ENCODE measurements at places on chromosomes 6 and 20. TPM values are rescaled to one million over a fixed set of nuclear protein-coding genes. Genes with fewer than 3 reads are reported as not detected.
A peak's percentile ranks its signal among the peaks of the same experiment; 100 is the strongest.

DNA sequence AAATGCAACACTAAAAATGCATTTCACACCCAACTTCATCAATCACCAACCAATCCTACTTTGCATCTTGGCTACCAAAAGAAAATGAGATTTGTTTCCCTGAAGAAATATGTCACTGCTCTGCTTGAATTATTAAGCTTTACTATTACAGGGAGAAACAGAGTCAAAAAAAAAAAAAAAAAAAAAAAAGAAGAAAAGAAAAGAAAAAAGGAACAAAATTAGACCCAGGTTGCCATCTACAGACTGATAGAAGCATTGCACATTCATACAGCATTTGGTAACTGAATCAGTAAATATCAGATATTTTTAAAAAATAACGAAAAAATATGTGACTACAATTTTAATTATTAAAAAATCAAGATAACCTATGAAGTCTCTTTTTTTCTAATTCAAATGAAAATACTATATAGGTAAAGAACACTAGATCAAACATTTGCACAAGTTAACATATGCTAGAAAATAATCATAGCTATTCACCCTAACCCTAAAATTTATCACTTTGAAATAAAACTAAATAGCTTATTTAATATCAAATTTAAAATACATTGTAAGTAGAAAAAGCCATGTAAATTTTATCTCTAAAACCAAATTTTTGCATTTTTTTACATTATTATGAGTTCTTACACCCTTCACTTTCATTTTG is 83.3 kb downstream of the DCDC2 start:
- no peak overlapping the region for H3K4me3 ChIP-seq
- DNase-seq, result peak; percentile 26
- peaks cover 4% of the 10 kb centered on the region for H3K4me1 ChIP-seq
- no peaks in the 10 kb centered on the region for H3K36me3 ChIP-seq
- H3K27ac ChIP-seq, result no peak overlapping the region
- H3K27me3 ChIP-seq, result no peaks in the 10 kb centered on the region

- H3K27ac ChIP-seq, result no peak overlapping the region
- H3K27me3 ChIP-seq, result no peaks in the 10 kb centered on the region
- no peak overlapping the region for H3K4me3 ChIP-seq
- no peaks in the 10 kb centered on the region for H3K36me3 ChIP-seq
- H3K4me1 ChIP-seq, result no peaks in the 10 kb centered on the region
- DNase-seq, result no peak
These were observed 90.0 kb downstream of the SASH1 start for GRCh38 chr6:148432462-148433195.

DNA sequence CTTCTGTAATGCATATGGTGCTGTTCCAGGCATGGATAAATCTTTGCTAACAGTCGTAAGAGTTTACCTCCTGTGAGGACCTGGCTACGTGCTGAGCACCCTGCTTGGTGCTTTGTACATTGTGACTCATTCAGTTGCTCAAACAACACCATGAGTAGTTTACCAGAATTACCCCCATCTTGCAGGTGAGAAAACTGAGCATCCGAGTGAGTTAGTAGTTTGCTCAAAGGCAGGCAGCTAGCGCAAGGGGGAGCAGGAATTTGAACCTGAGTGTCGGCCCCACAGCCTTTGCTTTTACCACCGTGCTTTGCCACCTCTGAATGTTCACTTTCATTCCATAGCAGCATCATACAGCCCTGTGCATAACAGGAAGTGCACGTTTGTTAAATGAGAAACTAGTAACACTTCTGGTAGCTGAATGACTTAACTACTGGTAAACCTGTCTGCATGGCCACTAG is 121.9 kb downstream of the MTHFD1L start:
- no peak overlapping the region for H3K27ac ChIP-seq
- H3K36me3 ChIP-seq, result no peaks in the 10 kb centered on the region
- no peak for DNase-seq
- no peak overlapping the region for H3K4me3 ChIP-seq
- H3K4me1 ChIP-seq, result no peaks in the 10 kb centered on the region

GRCh38 chr6:37319156-37319555 is 34.6 kb upstream of the RNF8 start:
- H3K4me1 ChIP-seq, result peaks cover 5% of the 10 kb centered on the region
- no peak for DNase-seq
- H3K36me3 ChIP-seq, result no peaks in the 10 kb centered on the region
- no peaks in the 10 kb centered on the region for H3K27me3 ChIP-seq
- no peak overlapping the region for H3K4me3 ChIP-seq
- H3K27ac ChIP-seq, result no peak overlapping the region

GRCh38 chr6:30913721-30914075 is 340 bp upstream of the VARS2 start:
- H3K27ac ChIP-seq, result no peak overlapping the region
- peaks cover 18% of the 10 kb centered on the region for H3K4me1 ChIP-seq
- H3K27me3 ChIP-seq, result no peaks in the 10 kb centered on the region
- no peak for DNase-seq

- no peak overlapping the region for H3K27ac ChIP-seq
- H3K36me3 ChIP-seq, result no peaks in the 10 kb centered on the region
- peak overlapping the region; percentile 88 for H3K4me3 ChIP-seq
- DNase-seq, result no peak
- peaks cover 38% of the 10 kb centered on the region for H3K4me1 ChIP-seq
These were observed 1.3 kb downstream of the SLC39A7 start for GRCh38 chr6:33201935-33202334.

- no peak overlapping the region for H3K4me3 ChIP-seq
- no peak overlapping the region for H3K27ac ChIP-seq
- H3K36me3 ChIP-seq, result no peaks in the 10 kb centered on the region
- H3K27me3 ChIP-seq, result no peaks in the 10 kb centered on the region
These were observed 216.7 kb downstream of the ZDHHC14 start for GRCh38 chr6:157597461-157598312.

DNA sequence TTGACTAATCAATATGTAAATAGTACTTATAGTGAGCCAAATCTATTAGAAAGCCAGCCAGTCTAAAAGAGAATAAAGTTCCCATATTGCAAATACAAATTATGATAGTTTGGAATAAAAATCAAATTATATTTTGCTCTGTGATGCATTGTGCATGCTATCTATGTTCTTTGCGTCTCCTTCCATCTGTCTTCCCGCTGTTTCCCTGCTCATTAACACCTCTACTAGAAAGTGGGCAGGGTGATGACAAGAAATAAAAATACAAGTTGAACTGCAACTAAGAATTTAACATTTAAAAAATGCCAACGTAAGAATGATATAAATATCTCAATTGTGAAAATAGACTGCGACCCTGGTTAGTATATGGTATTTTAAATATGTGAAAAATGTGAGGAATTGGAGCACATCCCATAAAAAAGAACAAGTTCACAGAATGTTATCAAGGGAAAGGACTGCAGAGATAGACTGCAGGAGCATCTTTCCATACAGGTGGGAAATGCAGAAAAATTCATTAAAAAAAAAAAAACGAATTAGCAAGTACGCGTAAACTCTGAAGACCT is 157.6 kb upstream of the PDE7B start:
- no peak for DNase-seq
- H3K27ac ChIP-seq, result no peak overlapping the region
- H3K4me1 ChIP-seq, result no peaks in the 10 kb centered on the region
- H3K27me3 ChIP-seq, result no peaks in the 10 kb centered on the region
- no peaks in the 10 kb centered on the region for H3K36me3 ChIP-seq
- no peak overlapping the region for H3K4me3 ChIP-seq

- H3K4me3 ChIP-seq, result no peak overlapping the region
- H3K36me3 ChIP-seq, result no peaks in the 10 kb centered on the region
- no peak for DNase-seq
- H3K4me1 ChIP-seq, result peaks cover 6% of the 10 kb centered on the region
These were observed 45.5 kb downstream of the TRAM2 start for GRCh38 chr6:52531396-52531795.

TBC1D32 gene
- total RNA-seq, result 18.9 TPM

CFAP206 gene
- 0.53 TPM for total RNA-seq

RSPO3 gene
- total RNA-seq, result 0.81 TPM

MAP7 gene
- 8.9 TPM for total RNA-seq

POLR3F gene
- 20.9 TPM for total RNA-seq

KIAA1755 gene
- 0.22 TPM for total RNA-seq
